ENCODE measurements at places on chromosomes 11 and 22.

- peak; percentile 30 for DNase-seq
Observed at GRCh38 chr11:133947321-133947756, 9.4 kb downstream of the IGSF9B start.

DNA sequence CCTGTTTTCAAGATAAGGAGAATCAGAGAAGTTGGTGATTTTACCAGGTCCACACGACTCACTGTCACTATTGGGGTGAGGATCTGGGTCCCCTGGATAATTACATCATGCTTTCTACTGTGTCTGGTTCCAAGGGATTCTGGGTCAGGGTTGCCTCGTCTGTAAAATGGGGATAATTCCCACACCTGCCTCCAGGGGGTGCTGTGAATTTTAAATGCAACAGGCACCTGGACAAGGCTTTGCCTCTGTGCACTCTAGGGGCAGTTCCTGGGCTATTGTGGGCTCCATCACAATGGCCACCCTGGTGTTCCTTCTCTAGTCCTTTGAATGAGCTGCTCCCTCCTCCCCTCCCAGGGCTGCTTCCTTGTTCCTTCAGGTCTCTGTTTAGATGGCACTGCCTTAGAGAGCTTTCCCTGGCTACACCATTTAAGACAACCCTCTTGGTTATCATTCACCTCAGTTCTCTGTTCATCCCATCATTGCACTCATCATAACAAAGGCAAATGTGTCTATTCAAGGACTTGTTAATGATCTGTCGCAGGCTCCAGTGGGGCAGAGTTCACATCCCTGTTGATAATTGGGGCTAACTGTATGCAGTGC, 178.6 kb downstream of the MIAT start:
- DNase-seq = no peak

DNA sequence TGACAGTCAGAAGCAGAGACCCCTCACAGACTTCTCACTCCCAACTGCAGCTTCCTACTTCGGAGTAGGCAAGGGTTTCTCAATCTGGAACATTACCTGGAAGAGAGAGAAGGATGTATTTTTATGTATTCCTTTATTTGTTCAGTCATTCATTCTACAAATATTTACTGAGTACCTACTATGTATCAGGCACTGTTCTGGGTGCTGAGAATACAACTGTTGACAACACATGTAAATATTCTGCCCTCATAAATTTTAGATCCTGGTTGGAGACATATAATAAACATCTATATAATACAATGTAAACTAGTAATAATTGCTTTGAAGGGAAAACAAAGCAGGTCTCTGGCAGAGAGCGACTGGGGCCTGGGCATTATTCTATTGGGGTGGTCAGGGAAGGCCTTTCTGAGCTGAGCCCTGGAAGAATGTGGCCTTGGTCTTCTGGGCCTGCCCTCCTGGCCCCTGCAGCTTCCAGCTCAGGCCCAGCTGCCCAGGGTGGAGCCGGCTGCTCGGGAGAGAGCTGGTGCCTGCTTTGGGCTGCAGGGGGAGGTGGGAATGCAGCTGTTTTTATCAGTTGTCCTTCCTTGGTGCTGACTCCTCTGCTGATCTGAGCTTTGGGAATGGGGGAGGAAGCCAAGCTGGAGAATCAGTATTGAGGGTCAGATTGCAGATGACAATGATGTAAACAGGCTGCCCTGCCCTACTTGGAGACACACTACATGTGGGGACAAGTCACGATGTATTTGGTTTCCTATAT, 46.8 kb downstream of the PKNOX2 start:
- no peak for DNase-seq

DNA sequence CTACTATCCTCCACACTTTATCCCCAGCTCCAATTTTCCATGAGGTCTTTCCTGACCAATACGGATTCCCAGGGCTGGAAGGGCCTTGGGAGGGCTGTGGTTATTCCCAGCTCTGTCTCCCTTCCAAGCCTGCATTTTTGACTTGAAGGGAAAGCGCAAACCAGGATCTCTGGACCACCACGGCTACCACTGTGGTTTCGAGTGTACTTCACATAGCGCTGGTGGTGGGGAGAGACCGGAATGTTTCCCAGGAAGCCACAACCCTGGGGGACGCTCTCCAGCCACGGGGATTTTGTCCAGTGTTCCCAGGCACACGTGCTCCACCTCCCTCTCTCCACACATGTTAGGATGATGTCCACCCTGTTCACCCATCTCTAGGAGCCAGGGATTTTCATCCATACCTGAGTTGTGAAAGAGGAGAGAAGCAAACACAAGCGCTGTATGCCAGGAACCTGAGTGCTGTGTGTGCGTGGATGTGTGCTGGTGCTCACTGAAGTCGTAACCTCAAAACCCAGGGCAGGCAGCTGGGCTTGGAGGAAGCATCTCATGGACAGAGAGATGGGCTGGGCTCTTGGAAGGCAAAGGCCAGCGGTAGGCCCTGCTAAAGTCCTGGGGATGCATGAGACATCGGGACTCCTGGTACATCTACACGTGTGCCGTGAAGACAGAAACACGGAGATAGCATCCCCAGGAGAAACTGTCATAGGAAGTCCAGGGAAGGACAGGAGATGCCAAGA, 1.3 kb upstream of the NPTXR start:
- DNase-seq = no peak

- no peak for DNase-seq
Observed at GRCh38 chr22:49270595-49271368, 556.9 kb downstream of the BRD1 start.
